Activated T-cell treated with anti-CD3 and anti-CD28 coated beads, Interleukin-2, amount 50 U/mL, for 1 hour (primary cell): ENCODE measurements at places on chromosomes 16 and 17.

GRCh38 chr17:67194134-67194533 lies 50.9 kb downstream of the HELZ start:
- no peak for DNase-seq

DNA sequence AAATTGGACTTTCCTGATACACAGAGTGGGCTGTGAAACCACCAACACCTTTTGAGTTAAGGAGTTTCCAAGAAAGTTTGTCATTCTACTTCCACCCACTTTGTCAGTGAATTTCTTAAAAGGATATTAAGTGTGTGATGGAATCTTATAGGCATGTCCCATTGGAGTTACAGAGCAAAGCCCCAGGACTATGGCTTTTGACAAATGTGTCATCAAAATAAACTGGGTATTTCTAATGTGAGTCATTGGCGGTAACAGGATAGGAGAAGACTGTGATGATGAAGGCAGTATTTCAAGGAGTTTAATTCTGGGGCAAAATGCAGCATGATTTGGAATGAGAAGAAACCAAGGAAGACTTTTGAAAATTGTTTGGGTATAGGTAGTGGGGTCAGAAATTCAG lies 1013.8 kb upstream of the EEF2KMT start:
- no peak for DNase-seq

- no peak for DNase-seq
Observed at GRCh38 chr16:75012380-75013081, 13.7 kb downstream of the ZNRF1 start.

DNA sequence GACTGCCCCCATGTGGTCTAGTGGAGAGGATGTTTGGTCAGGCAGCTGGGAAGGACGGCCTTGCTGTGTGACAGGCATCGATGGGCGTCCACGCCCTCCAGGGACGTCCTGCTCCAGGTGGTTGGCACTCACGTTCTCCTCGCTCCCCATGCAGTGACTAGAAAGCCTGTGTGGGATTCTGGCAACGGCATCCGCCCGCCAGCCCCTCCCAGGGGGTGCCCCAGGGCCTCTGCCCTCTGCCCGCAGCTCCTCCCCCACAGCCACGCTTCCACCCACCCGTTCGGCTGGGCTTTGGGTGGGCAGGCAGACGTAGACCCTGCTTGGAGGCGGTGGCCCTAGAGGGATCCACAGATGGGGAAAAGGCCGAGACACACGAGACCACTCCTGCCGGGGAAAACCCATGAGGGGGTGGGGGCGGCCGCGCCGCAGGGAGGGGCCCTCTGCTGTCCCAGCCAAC lies 4.7 kb upstream of the IL17C start:
- DNase-seq, result peak; percentile 68

DNA sequence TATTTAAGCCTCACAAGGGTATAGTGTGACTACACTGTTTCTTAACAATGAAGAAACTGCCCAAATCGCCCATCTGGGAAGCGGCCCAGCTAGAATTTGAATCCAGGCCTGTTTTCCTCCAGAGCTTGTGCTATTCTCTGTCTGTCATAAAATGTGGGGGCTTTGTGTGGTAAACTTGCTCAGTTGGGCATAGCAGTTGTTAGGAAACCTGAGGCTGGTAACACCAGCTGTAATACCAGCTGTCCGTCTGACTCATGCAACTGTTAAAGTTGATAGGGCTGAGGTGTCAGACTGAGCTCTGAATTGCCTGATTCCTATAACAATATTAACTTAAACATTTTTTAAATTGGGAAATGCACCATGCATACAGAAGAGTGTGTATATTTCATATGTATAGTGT lies 9.3 kb downstream of the NOD2 start:
- DNase-seq, result no peak

- no peak for DNase-seq
Observed at GRCh38 chr17:54860617-54861470, 39.8 kb upstream of the TOM1L1 start.

DNA sequence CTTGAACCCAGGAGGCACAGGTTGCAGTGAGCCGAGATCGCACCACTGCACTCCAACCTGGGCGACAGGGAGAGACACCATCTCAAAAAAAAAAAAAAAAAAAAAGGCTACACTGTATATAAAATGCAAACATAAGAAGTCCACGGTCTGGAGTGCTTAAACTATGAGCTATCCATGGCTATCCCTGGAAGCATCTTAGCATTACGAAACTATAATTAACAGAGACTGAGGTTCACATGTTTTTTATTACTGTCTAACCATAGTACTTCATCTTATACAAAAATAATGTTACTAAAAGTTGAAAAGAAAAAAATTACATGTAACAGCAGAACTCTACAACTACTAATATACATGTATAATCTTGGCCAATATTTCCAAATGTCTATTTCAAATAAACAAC lies 32.8 kb downstream of the HELZ start:
- DNase-seq, result no peak

DNA sequence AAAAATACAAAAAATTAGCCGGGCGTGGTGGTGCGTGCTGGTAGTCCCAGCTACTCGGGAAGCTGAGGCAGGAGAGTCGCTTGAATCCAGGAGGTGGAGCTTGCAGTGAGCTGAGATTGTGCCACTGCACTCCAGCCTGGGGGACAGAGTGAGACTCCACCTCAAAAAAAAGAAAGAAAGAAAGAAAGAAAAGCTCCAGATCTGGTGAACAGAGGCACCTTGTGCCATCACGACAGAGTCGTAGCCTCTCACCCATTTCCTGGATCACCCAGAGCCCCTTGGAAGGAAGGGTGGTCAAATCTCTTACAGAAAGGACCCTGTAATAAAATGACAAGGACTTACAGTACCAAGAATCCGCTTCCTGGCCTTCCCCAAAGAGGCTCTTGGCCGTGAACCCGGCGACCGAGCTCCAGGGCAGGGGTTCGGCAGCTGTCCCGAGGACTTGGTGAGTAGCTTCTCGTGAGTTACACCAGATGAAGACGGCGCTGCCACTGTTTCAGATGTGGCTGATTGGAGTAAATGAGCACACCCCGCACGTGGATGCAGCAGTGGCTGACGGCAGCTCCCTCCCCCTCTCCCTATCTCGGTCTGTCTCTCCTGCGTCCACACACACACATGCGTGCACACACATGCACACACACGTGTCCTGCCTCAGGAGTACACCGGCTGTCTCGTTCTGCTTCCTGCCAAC lies 13.5 kb downstream of the LGALS3BP start:
- no peak for DNase-seq

- DNase-seq, result no peak
Observed at GRCh38 chr17:72903522-72903921, 189.0 kb downstream of the SLC39A11 start.

DNA sequence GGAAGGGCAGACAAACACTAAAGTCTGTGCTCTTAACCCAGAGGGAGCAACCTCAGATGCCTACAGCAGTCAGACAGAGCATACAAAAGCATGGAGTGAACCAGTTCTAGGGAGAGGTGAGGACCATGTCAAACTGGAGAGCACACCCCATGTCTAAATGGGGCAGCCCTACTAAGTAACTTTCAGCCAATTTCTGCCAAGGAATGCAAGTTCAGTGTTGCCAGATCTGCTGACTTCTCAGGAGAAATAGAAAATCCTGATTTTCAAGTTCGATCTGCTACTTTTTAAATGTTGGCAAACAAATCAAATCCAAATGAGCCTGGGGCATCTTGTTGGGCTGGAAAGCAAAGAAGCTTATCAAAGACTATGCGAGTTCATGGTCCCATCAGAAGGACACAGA lies 17.5 kb upstream of the SCNN1B start:
- no peak for DNase-seq

DNA sequence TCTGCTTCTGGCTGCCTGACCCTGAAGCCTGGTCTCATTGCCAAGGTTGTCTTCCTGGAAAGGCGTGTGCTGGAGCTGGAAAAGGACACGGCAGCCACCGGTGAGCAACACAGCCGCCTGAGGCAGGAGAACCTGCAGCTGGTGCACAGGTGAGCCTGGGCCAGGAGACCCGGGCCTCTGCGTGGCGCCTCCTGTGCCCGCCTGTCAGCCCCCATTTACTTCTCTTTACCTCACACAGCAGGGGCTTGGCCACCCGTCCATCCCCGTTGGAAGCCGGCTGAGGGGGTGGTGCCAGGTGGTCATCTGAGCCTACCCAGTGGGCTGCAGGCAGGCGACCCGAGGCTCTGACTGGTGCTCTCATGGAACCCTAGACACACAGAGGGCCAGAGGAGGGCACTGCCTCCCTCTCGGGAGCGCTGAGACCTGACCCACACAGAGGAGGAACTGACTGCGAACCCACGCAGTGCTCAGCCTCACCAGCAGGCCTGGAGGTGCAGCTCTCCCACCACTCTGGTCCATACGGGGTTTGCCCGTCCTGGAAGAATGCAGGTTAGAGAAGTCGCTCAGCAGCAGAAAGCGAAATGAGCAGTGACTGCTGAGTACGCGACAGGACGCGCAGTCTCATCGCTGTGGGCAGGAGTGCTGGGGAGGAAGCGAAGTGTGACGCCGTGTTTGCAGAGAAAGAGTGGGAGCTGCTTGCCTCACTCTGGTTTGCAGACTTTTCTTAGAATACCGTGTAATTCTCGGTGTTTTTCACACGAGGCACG lies 21.9 kb upstream of the CAPN15 start:
- DNase-seq, result no peak

DNA sequence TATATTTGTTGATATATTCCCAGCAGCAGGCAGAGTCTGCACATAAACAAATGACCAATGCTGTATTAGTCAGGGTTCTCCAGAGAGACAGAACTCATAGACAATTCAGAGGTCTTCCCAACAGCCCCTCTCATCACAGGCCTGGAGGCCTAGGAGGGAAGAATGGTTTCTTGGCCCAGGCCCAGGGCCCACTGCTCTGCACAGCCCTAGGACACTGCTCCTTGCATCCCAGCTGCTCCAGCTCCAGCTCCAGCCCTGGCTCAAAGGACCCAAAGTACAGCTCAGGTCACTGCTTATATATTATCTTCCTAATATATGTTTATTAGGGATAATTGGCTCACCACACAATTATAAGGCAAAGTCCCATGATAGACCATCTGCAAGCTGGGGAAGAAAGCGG lies 749.9 kb downstream of the KCNJ2 start:
- no peak for DNase-seq

GRCh38 chr17:2267354-2267753 lies 36.2 kb downstream of the SMG6 start:
- no peak for DNase-seq

- no peak for DNase-seq
Observed at GRCh38 chr17:79073706-79074088, 927 bp upstream of the ENGASE start.

GRCh38 chr16:85437166-85438052 lies 175.7 kb upstream of the GSE1 start:
- no peak for DNase-seq

- DNase-seq, result no peak
Observed at GRCh38 chr17:49229805-49230600, 584 bp downstream of the PHOSPHO1 start.

GRCh38 chr17:59859444-59860025 lies 33.2 kb downstream of the TUBD1 start:
- no peak for DNase-seq

GRCh38 chr16:12449795-12450194 lies 353.9 kb downstream of the CPPED1 start:
- no peak for DNase-seq

DNA sequence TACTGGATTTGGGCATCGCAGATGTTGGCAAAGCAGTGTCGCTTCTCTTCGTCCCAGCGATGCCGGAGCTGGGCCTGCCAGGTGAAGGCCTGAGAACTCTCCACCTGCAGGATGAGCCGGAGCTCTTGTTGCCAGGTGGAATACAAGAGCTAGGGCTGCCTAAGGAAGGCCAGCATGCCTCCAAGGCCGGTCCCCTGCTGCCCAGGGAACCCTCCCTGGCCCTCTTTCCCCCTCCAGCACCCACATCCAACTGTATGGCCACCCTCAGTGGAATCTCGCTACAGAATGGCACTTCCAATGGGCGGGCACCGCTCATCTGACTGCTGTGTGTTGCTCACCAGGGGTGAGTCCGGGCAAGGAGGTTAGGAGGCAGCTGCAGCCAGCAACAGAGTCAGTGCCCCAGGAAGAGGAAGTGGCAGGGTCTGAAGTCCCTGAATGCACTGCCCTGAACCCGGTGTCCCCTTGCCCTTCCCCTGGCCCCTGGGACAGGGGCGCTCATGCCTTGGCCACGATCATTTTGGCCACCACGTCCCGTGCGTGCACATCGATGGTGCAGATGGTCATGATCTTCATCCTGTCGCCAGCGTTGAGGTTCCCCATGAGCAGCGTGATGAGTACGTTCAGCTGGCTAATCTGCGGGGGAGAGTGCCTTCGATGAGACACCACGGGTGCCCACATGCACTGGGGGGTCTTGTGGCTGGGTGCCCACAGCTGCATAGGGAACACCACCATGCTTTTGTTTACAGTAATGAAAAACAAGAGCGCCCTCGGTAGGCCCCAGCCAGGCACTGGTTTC lies 75.8 kb downstream of the DNAH17 start:
- DNase-seq, result no peak

- peak; percentile 16 for DNase-seq
Observed at GRCh38 chr17:42283241-42284023, 4.9 kb upstream of the STAT5A start.

GRCh38 chr16:16014329-16015224 lies 65.2 kb downstream of the ABCC1 start:
- DNase-seq, result no peak

DNA sequence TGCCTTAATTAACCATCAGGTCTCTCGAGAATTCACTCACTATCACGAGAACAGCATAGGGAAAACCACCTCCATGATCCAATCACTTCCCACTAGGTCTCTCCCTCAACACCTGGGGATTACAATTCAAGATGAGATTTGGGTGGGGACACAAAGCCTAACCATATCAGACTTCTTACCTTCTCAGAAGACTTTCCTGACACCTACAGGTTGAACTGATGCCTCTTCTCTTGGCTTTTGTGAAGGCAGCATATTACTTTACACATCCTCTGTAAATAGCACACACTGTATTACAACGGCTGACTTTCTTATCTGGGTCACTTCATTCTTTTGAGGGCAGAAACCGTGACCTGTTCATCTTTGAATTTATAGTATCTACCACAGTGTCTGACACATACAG lies 23.6 kb downstream of the BMERB1 start:
- DNase-seq, result no peak

- peak; percentile 75 for DNase-seq
Observed at GRCh38 chr16:85028685-85029407, 1.3 kb downstream of the KIAA0513 start.

- DNase-seq, result no peak
Observed at GRCh38 chr17:17361867-17362539, 58.8 kb downstream of the NT5M start.

GRCh38 chr17:76408037-76408849 lies 23.8 kb downstream of the SPHK1 start:
- peak; percentile 74 for DNase-seq

- DNase-seq, result no peak
Observed at GRCh38 chr16:56048425-56049105, 142.7 kb upstream of the GNAO1 start.

DNA sequence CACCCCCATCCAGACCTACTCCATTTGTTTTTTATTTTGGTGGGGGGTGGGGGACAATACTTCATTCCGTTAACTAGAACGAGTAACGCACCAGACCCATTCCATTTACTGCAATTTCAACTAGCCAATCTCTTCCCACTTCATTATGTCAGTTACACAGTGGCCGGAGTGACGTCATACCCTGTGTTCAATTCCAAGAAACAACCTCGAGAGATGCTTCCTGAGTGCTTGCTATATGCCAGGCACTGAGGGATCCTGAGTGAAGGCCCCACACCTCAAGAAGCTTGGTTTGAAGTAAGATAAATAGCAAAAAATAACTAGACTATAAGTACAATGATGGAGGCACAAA lies 9.1 kb upstream of the SIAH1 start:
- no peak for DNase-seq

GRCh38 chr17:74520790-74521480 lies 10.3 kb downstream of the CD300LB start:
- no peak for DNase-seq
